ENCODE measurements at places on chromosomes 11 and 22. TPM values are rescaled to one million over a fixed set of nuclear protein-coding genes. Genes with fewer than 3 reads are reported as not detected.
A peak's percentile ranks its signal among the peaks of the same experiment; 100 is the strongest.

The PCSK7 gene
- 47.3 TPM for total RNA-seq

The KCNJ1 gene
- not detected for total RNA-seq

GRCh38 chr11:2142300-2142759 is 3.1 kb upstream of the IGF2 start:
- peaks cover 4% of the 10 kb centered on the region for H3K4me1 ChIP-seq
- no peak for DNase-seq
- H3K27me3 ChIP-seq = peaks cover 40% of the 10 kb centered on the region
- H3K4me3 ChIP-seq = no peak overlapping the region

DNA sequence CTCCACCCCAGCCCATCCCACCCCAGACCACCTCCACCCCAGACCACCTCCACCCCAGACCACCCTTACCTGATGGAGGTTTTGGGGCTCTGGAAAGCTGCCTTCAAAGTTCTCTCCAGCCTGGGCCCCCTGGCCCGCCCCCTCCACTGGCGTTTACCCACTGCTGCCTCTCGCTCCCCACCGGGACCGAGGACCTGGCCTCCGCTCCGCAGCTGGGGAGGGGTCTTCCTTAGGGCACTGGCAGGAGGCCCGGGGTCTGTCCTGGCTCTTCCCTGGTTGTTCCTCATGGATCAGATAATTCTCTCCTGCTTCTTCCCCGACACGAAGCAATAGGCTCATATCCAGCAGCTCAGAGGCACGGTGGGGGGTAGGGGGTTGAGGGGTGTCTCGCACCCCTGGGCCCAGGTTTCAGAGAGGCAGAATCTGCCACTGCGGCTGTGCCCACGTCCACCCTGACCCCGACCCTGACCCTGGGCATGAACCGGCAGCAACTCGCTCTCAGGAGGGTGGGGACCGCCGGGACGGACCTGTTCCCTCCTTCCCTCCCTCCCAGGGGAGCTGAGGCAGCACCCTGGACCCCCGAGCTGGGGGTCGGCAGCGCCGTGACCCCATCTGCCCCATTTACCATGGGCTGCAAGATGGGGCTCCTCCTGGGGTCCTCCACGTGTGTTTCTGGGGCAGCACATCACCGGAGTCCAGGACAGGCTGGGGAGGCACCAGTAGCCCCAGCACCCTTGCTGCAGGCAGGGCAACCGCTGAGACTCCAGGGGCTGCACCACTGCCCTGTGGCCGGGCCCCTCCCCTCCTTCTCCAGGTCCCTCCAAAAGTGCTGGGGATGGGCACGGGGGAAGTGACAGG is 12.9 kb downstream of the KRTAP5-5 start:
- H3K27me3 ChIP-seq = no peaks in the 10 kb centered on the region
- DNase-seq = no peak
- no peaks in the 10 kb centered on the region for H3K4me1 ChIP-seq

- no peaks in the 10 kb centered on the region for H3K27me3 ChIP-seq
- no peak for DNase-seq
- no peaks in the 10 kb centered on the region for H3K4me1 ChIP-seq
- no peak overlapping the region for H3K4me3 ChIP-seq
These were observed 42.6 kb downstream of the USP47 start for GRCh38 chr11:11884351-11884750.

- H3K36me3 ChIP-seq = peaks cover 6% of the 10 kb centered on the region
- no peaks in the 10 kb centered on the region for H3K27me3 ChIP-seq
- peak; percentile 48 for DNase-seq
- H3K4me1 ChIP-seq = peaks cover 30% of the 10 kb centered on the region
These were observed 66.4 kb downstream of the SGSM3 start for GRCh38 chr22:40436505-40437431.

GRCh38 chr11:134021326-134021725 is 47.5 kb upstream of the JAM3 start:
- no peak for DNase-seq
- no peak overlapping the region for H3K27ac ChIP-seq
- no peak overlapping the region for H3K4me3 ChIP-seq
- H3K4me1 ChIP-seq = no peaks in the 10 kb centered on the region

- no peaks in the 10 kb centered on the region for H3K27me3 ChIP-seq
- H3K27ac ChIP-seq = peak overlapping the region; percentile 84
- H3K36me3 ChIP-seq = no peaks in the 10 kb centered on the region
- peak; percentile 91 for DNase-seq
- H3K4me1 ChIP-seq = peaks cover 69% of the 10 kb centered on the region
These were observed 40.7 kb downstream of the ARFGAP3 start for GRCh38 chr22:42816336-42816735.

GRCh38 chr11:16812274-16812673 is 73.8 kb downstream of the C11orf58 start:
- peaks cover 53% of the 10 kb centered on the region for H3K4me1 ChIP-seq
- DNase-seq = peak; percentile 65
- H3K27me3 ChIP-seq = no peaks in the 10 kb centered on the region
- H3K4me3 ChIP-seq = no peak overlapping the region
- H3K27ac ChIP-seq = peak overlapping the region; percentile 26

DNA sequence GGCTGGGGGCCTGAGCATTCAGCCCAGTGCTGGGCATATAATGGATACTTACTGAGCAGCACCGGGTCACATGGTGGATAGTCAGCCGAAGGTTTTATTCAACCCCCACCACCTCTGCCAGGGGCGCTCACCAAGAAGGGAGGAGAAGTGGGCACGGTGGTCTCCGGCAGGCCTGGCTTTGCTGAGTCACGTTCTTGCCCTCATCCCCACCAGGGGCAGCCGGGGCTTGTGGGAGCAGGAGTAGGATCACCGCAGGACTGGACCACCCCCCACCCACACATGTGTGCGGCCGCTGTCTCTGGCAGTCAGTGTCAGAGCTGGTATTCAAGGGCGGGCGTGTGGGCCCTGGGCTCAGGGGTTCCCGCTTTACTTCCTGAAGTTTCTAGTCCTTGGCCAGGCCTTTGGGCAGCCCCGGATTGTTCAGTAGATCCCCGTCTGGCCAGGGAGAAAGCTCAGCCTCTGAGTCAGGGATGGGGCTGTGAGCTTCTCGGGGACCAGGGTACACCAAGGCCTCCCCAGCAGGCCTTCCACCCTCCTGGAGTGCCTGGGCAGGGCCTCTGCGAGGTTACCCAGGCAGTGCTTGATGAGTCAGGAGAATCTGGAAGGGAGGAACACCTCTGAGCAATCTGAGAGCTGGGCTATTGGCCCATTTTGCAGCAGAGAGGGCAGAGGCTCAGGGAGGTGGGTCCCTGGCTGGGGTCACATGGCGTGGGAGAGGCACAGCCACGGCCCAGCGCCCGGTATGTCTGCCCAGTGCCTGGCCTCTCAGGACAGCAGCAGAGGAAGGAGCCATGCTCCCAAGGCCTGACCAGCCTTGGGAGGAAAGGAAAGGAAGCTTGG is 60.6 kb downstream of the RTL6 start:
- no peaks in the 10 kb centered on the region for H3K4me1 ChIP-seq
- H3K4me3 ChIP-seq = no peak overlapping the region
- H3K27ac ChIP-seq = no peak overlapping the region

GRCh38 chr11:1854132-1854948 is 1.5 kb downstream of the LSP1 start:
- no peaks in the 10 kb centered on the region for H3K36me3 ChIP-seq
- no peak overlapping the region for H3K27ac ChIP-seq
- peaks cover 3% of the 10 kb centered on the region for H3K4me1 ChIP-seq
- H3K27me3 ChIP-seq = no peaks in the 10 kb centered on the region
- no peak for DNase-seq
